ENCODE measurements at places on chromosomes 13 and 19.

GRCh38 chr13:44425041-44425814 lies 51.6 kb downstream of the SERP2 start:
- DNase-seq, result no peak

DNA sequence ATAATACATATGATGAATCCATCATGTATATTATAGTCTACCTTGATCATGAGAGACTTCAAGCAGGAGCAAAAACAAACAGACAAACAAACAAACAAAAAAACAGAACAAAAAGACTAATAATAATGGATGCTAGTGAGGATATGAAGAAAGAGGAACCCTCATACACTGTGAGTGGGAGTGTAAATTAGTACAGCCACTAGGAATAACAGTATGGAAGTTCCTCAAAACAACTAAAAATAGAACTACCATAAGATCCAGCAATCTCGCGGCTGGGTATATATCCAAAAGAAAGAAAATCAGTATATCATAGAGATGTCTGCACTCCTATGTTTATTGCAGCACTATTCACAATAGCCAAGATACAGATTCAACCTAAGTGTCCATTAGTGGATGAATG lies 7.0 kb upstream of the DLEU7 start:
- DNase-seq, result no peak

DNA sequence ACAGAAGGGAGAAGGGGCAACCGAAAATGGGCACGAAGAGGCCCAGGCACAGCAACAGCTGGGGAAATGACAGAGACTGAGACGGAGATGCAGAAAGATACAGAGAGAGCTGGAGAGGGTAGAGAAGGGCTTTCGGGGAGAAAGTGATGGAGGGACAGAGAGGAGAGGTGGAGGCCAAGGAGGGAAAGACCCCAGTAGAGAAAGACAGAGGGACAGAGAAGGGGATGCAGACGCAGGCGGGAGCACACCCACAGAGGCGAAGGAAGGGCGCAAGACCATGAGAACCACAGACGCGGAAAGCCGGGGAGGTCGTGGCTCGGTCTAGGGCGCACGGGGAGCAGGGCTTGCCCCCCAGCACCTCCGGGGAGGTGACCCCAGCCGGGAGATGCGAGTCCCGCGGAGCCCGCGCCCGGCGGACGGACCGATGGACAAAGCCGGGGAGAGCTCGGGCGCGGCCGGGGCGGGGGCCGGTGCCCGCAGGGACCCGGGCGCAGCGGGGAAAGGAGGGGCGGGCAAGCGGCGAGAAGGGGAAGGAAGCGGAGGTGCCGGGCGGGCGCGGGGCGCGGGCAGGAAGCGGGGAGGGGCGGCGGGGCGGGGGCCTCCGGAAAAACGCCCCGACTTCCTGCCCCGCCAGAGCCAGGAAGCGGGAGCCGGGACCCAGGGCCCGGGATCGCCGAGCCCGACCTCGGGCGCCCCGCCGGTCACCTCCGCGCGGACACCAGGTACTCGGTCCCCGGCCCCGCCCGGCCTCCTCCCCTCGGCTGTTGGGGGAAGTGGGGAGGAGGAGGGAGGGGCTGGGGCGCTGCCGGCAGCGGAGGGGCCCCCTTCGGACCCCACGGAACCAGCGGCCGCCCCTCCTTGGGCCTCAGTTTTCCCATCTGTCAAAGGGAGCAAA lies at the start of gene ARHGEF1:
ARHGEF1 (plus strand) TSS at position 617 of the 895 bp plus-strand sequence. CDS start 4,899 bp downstream, outside the sequence.
- peak; percentile 54 for DNase-seq

- no peak for DNase-seq
Measured at GRCh38 chr19:11905928-11906327, 18.3 kb downstream of the ZNF69 start.

DNA sequence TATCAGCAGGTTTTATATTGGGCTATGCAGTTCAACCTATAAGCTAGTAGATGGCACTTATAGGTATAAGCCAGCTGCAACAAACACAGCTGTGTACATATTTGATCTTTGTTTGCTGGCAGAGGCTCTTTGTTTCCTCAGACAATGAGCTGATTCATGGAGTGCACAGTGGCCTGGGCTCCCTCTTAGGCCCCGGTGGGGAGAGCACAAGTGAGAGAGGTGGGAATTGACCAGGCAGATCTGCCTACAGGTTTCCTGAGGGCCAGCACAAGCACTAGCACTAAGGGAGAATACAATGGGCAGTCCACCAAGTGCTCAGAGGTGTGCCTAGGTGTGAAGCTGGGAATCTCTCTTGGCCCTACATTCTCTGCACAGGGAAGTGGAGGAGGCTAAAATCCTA lies 1390.7 kb downstream of the SLITRK5 start:
- DNase-seq, result no peak

- DNase-seq, result peak; percentile 68
Measured at GRCh38 chr19:49106648-49107135, 7.5 kb upstream of the LIN7B start.

- DNase-seq, result no peak
Measured at GRCh38 chr13:114282041-114282670, 755 bp downstream of the UPF3A start.
